ENCODE measurements at places on chromosomes 4 and X.

GRCh38 chr4:43163101-43163792 lies 270.7 kb downstream of the GRXCR1 start:
- no peak for DNase-seq

GRCh38 chr4:83866834-83867621 lies 331.1 kb downstream of the GPAT3 start:
- no peak for DNase-seq

DNA sequence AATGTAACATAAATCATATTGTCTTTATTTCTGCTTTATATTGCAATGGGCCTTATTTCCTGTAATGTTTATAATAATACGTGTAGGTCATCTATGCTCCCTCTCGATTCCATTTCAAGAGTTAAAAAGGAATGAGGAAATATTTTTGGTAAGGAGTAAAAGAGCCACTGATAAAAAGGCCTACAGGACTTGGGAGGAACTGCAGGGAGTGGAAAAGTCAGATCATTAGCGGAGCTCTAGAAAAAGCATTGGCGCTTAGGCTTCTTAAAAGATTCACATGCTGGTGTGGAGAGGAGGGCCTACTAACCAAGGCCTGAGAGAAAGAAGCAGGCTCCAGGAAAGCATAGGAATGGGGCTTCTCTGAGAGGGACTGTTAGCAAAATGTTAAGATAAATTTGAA lies 82.9 kb upstream of the PNPLA4 start:
- no peak for DNase-seq

DNA sequence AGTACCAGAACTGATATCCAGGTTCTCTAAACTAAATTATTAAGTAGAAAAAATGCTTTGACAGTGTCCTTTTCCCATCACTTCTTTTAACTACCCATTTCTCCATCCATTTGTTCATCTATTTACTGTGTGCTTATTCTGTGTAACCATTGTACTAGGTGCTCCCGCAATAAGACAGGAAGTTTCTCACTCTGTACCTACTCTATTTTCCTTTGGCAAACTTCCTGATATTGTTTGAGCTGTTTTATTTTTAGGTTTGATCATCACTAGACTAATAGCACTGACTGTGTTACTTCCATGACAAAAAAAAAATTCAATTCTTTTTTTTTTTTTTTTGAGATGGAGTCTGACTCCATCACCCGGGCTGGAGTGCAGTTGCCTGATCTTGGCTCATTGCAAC lies 102.5 kb upstream of the CASK start:
- DNase-seq = no peak

- DNase-seq = no peak
Observed at GRCh38 chr4:13670456-13671160, 43.1 kb upstream of the BOD1L1 start.

GRCh38 chr4:124790471-124790870 lies 77.9 kb upstream of the ANKRD50 start:
- no peak for DNase-seq

All from activated CD8-positive, alpha-beta memory T cell treated with anti-CD3 and anti-CD28 coated beads for 1 hour (primary cell).